Fibroblast of lung (primary cell): ENCODE measurements at places on chromosomes 5 and 9. TPM values are rescaled to one million over a fixed set of nuclear protein-coding genes. Genes with fewer than 3 reads are reported as not detected.
A peak's percentile ranks its signal among the peaks of the same experiment; 100 is the strongest.

Gene NIPSNAP3A
- polyA plus RNA-seq: 37.9 and 67.8 TPM in 2 replicates

Gene FBP2
- polyA plus RNA-seq: not detected in 2 replicates

- H3K4me1 ChIP-seq: no peaks in the 10 kb centered on the region
- H3K27ac ChIP-seq: no peak overlapping the region
- H3K4me3 ChIP-seq: no peak overlapping the region
- DNase-seq: no peak
- H3K36me3 ChIP-seq: no peaks in the 10 kb centered on the region
Measured at GRCh38 chr9:79551994-79552393, 19.8 kb upstream of the TLE4 start.

- peak within 1 kb of the TSS; percentile 39 for H3K4me3 ChIP-seq
- H3K36me3 ChIP-seq: no peaks in the 10 kb centered on the region
- H3K27me3 ChIP-seq: no peaks in the 10 kb centered on the region
- no peak within 1 kb of the TSS for H3K27ac ChIP-seq
Measured at GRCh38 chr9:133163504-133164172, at the start of gene GBGT1. Gene GBGT1, minus strand, starts transcription at chr9:133163914. Its CDS starts 1,502 bp downstream, at chr9:133162412.

GRCh38 chr5:96447949-96448348, 14.9 kb upstream of the PCSK1 start:
- no peak overlapping the region for H3K4me3 ChIP-seq
- no peak for DNase-seq
- no peaks in the 10 kb centered on the region for H3K36me3 ChIP-seq
- peaks cover 20% of the 10 kb centered on the region for H3K27me3 ChIP-seq
- H3K4me1 ChIP-seq: no peaks in the 10 kb centered on the region
- H3K27ac ChIP-seq: no peak overlapping the region

DNA sequence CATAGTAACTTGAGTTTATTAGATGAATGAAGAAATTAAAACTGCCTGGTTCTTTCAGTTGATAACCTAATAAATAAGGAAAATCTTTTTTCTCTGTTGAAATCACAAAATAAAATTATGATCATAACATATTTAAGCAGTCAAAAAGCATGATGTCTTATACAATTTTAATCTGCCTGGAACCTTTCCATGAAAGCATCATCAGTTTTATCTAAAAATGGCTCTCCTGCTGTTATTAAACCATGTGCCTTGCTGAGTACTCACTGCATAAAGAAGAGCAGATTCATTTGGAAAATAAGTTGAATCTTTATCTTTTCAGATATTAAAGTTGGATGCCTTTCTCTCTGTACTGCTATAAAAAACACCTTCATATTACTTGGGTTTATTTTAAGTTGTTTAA, 148.8 kb downstream of the SLC24A2 start:
- no peak for DNase-seq
- H3K27ac ChIP-seq: no peak overlapping the region
- H3K27me3 ChIP-seq: no peaks in the 10 kb centered on the region
- no peaks in the 10 kb centered on the region for H3K4me1 ChIP-seq

- no peak overlapping the region for H3K4me3 ChIP-seq
- no peak for DNase-seq
Measured at GRCh38 chr5:128913551-128913950, 51.7 kb upstream of the SLC27A6 start.

DNA sequence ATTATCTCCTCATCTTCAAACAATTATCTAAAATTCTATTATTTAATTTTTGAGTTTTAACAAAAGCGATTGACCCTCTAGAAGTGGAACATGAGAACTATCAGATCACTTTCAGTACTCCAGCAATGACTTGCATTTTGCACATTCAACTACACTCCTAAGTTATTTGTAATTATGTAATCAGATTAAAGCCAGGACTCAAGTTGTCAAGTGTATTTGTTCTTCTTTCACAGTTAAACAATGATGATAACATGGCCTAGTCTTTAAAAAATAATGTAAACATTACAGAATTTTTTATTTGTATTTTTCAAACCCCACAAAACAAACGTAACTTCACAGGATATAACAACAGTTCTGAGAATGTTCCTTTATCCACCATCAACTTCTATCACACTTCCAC, 2148.9 kb upstream of the ACO1 start:
- H3K27me3 ChIP-seq: no peaks in the 10 kb centered on the region
- no peaks in the 10 kb centered on the region for H3K4me1 ChIP-seq
- no peak overlapping the region for H3K4me3 ChIP-seq
- H3K27ac ChIP-seq: no peak overlapping the region
- no peak for DNase-seq
- no peaks in the 10 kb centered on the region for H3K36me3 ChIP-seq

GRCh38 chr5:98308231-98308630, 465.2 kb upstream of the RGMB start:
- no peak overlapping the region for H3K4me3 ChIP-seq
- H3K4me1 ChIP-seq: peaks cover 9% of the 10 kb centered on the region
- peak overlapping the region; percentile 90 for H3K27ac ChIP-seq
- DNase-seq: no peak
- no peaks in the 10 kb centered on the region for H3K36me3 ChIP-seq

DNA sequence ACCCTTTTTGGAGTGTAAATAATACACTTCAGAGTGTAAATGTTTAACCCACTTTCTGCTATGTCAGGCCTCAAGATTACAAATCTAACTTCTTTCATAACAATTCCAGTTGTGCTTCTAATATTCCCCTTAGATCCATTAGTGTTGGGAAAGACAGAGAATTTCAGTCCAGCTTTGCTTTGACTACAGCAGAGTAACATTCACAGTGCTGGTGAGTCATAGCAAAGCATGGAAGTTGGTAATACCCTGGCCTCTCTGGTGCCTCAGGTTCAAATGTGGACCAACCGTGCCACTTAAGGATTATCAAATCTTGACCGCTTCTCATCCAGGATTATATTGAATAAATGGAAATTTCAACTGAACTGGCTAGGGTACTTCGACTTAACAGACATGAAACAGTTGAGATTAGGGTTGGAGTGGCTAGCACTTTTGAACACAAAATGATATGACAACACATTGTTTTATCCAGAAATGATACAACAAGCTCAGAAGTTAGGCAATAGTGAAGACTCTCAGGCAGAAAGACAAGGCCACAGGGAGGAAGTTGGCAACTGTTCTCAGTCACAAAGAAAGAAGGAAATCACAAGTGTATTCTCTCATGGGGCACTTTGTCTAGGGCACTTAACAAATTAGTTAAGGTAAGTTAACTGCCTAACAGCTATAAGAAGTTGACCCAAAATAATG, 24.4 kb upstream of the RASA1 start:
- H3K27ac ChIP-seq: no peak overlapping the region
- H3K4me1 ChIP-seq: no peaks in the 10 kb centered on the region
- no peaks in the 10 kb centered on the region for H3K27me3 ChIP-seq

GRCh38 chr5:107515521-107516080, 155.1 kb downstream of the EFNA5 start:
- H3K4me1 ChIP-seq: peaks cover 3% of the 10 kb centered on the region
- H3K27ac ChIP-seq: no peak overlapping the region
- H3K27me3 ChIP-seq: no peaks in the 10 kb centered on the region
- no peak overlapping the region for H3K4me3 ChIP-seq

DNA sequence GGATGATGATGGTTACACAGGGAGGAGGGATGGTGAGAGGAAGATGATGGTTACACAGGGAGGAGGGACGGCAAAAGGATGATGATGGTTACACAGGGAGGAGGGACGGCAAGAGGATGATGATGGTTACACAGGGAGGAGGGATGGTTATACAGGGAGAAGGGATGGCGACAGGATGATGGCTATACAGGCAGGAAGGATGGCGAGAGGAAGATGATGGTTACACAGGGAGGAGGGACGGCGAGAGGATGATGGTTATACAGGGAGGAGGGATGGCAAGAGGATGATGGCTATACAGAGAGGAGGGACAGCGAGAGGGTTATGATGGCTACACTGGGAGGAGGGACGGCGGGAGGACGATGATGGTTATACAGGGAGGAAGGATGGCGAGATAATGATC, 64.1 kb upstream of the FCN1 start:
- H3K27me3 ChIP-seq: no peaks in the 10 kb centered on the region
- H3K4me3 ChIP-seq: no peak overlapping the region
- no peaks in the 10 kb centered on the region for H3K36me3 ChIP-seq
- no peak for DNase-seq
- H3K27ac ChIP-seq: no peak overlapping the region

Gene ACSL6
- 0.02 and 0.08 TPM in 2 replicates for polyA plus RNA-seq

GRCh38 chr5:150791536-150791935, 13.0 kb downstream of the SMIM3 start:
- peak overlapping the region; percentile 76 for H3K27ac ChIP-seq
- peak; percentile 13 for DNase-seq
- H3K36me3 ChIP-seq: peaks cover 12% of the 10 kb centered on the region
- H3K4me3 ChIP-seq: no peak overlapping the region
- H3K4me1 ChIP-seq: peaks cover 14% of the 10 kb centered on the region

DNA sequence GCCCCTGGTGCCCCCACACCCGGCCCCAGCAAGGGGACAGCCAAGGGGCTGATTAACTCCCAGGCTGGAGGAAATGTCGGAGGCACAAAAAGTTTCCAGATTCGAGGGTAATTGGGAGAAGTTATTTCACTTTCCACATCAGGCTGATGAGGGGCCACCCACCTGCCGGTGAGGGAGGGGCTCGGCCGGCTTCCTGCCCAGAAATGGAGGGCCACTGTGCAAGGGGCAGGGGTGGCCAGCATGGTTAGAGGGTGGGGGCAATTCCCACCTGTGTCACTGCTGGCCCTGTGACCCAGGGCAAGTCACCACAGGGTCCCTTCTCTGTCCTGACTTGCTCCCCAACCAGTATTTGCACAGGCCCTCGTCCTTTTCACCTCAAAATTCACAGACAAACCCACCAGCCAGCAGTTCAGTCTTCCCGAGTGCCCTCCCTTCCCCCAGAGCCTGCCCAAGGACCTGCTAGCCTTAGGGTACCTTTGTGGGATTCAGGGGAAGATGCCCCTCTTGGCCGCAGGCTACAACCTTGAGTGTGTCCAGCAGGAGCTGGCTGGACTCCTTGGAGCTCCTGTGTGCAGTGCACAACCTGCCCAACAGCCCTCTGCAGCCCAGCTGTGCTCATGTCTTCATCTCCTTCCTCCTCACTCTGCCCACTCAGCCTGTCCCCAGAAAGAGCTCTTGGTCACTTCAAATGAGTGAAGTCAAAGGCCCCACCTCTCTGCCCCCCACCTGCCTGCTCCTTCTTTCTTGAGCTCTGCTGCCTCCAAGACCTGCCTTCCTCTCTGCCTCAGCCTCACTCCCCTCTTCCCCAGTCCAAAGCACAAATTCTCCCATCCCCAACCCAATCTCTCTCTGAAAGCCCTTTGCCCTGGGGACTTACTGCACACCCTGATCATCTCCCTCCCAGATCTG, 130.5 kb downstream of the BARX1 start:
- no peaks in the 10 kb centered on the region for H3K27me3 ChIP-seq
- no peak overlapping the region for H3K27ac ChIP-seq
- H3K4me3 ChIP-seq: no peak overlapping the region
- no peak for DNase-seq

Gene SEMA6A
- polyA plus RNA-seq: 0.22 and 0.43 TPM in 2 replicates

Gene CCNO
- polyA plus RNA-seq: 0.03 TPM in 1 of 2 replicates, not detected in the other

Gene BTNL8
- not detected in 2 replicates for polyA plus RNA-seq

Gene LCNL1
- polyA plus RNA-seq: 0.75 and 1.4 TPM in 2 replicates

DNA sequence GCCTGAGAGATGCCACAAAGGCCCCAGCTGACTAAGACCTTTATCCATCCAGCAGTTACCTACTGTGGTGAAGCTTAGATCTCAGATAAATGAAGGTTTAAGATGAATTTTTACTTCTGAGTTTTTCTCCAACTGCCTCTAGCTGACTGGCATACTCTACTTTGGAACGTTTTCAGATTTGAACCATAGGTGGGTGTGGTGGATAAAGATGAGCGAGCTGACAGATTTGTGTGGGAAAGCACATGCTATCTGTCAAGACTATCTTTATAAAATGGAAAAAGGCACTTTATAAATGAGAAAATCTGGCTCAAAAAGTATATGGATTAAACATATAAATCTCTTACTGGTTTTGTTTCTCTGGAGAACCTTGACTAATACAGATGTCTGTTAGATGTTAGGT, 160.8 kb downstream of the MCTP1 start:
- H3K4me1 ChIP-seq: no peaks in the 10 kb centered on the region
- no peaks in the 10 kb centered on the region for H3K27me3 ChIP-seq
- no peak for DNase-seq
- H3K36me3 ChIP-seq: no peaks in the 10 kb centered on the region
- H3K27ac ChIP-seq: no peak overlapping the region

Gene ASS1
- polyA plus RNA-seq: 44.7 and 65.0 TPM in 2 replicates

- H3K36me3 ChIP-seq: no peaks in the 10 kb centered on the region
- no peaks in the 10 kb centered on the region for H3K4me1 ChIP-seq
- no peak overlapping the region for H3K27ac ChIP-seq
- H3K27me3 ChIP-seq: no peaks in the 10 kb centered on the region
- H3K4me3 ChIP-seq: no peak overlapping the region
- no peak for DNase-seq
Measured at GRCh38 chr5:28286566-28286965, 1248.2 kb upstream of the CDH9 start.

DNA sequence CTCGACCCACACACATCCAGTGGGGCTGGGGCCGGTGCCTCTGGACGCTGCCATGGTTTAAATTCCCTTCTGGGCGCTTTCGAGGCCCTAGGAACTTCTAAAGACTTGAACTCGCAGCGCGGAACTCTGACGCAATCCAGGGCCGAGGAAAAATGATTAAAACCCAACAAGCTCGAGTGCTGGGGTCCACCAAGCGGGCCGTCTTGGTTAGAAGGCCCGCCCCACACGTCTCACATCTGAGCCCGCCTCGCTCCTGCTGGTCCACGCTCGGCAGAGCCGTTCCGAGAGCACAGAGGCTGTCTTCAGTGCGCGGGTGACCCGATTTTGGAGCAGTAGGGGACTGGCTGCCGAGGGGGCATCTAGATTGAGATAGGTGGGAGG, 1.5 kb downstream of the CRHBP start:
- H3K36me3 ChIP-seq: no peaks in the 10 kb centered on the region
- peaks cover 27% of the 10 kb centered on the region for H3K27me3 ChIP-seq
- H3K27ac ChIP-seq: no peak overlapping the region
- H3K4me1 ChIP-seq: no peaks in the 10 kb centered on the region
